ENCODE measurements at places on chromosomes 13 and 19.

GRCh38 chr13:99894105-99894839, 77.3 kb downstream of the ZIC5 start:
- no peak for DNase-seq

DNA sequence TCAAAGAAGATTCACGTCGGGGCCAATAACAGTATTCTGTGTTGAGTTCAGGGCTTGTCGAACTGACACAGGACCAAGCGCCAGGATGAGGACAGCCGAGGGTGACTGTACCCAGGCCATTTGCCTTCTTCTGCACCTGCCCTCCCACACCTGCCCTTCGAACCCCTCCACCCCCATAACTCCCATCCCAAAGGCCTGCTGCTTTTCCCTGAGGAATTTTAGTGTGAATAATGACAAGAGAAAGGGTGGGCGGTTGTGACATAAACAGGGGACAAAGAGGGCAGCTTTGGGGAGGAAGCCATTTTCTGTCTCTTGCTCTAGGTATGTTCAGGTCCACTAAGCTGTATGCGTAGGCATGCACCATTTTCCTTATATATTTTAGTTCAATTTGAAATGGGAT, 26.1 kb downstream of the GJA3 start:
- no peak for DNase-seq

DNA sequence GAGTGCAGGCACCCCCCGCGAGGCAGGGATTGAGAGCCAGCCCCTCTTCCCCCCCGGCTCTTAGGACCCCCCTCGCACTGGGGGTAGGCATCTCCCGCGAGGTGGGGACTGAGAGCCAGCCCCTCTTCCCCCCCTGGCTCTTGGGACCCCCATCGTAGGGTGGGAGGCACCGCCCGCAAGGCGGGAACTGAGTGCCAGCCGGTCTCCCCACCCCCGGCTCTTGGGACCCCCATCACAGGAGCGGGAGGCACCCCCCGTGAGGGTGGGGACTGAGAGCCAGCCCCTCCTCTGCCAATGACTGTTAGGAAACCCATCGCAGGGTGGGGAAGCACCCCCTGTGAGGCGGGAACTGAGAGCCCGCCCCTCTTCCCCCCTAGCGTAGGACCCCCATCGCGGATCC, 363.4 kb upstream of the SPRY2 start:
- DNase-seq: no peak

GRCh38 chr13:59801107-59801880, 362.4 kb downstream of the DIAPH3 start:
- DNase-seq: no peak

- DNase-seq: no peak
Measured at GRCh38 chr13:79913141-79913827, 427.6 kb downstream of the SPRY2 start.

DNA sequence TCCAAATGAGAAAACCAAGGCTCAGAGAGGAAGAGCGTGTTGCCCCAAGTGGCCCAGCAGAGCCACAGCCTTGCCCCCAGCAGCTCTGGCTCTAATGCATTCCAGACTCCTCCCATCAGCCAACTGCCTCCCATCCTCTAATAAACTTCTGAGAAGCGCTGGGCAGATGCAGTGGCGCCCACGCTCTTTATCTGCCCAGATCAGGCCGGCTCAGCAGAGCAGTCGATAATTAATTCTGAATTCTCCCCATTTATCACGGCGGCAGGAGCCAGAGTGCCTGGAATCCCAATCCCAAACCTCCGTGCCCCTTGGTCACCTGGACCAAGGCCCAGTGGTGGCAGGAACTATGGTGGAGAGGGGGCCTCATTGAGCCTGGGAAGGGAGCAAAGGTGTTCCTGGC, 13.9 kb downstream of the TINCR start:
- DNase-seq: no peak

- no peak for DNase-seq
Measured at GRCh38 chr13:51538591-51539179, 45.6 kb upstream of the WDFY2 start.

DNA sequence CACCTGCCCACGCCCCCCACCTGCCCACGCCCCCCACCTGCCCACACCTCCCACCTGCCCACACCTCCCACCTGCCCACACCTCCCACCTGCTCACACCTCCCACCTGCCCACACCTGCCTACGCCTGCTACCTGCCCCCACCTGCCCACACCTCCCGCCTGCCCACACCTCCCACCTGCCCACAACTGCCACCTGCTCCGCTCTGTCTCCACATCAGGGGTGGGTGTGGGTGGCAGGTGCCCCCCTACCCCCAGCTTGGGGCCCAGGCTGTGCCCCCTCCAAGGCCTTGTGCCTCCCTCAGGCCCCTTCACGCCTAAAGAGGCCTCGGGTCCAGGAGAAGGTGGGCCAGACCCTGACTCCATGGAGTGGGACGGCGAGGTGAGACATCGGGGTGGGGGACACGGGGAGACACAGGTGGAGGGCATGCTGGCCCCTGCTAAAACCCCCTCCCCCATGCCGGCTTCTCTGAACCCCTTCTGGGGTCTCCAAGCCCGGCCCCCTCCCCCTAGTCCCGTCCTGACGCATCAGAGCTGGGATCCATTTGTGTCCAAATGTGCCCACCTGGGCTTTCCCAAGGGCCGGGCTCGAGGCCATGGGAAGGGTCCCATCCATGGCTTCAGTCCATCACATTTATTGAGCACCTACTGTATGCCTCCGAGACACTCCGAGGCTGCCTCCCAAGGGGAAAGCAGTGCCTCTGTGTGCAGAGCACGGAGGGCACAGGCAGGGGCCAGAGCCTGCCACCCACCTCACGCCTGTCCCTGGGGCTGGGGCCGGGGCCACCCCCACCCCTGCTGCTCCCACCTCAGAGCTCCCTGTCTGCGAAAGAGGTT, 4.9 kb downstream of the PLK5 start:
- DNase-seq: no peak

DNA sequence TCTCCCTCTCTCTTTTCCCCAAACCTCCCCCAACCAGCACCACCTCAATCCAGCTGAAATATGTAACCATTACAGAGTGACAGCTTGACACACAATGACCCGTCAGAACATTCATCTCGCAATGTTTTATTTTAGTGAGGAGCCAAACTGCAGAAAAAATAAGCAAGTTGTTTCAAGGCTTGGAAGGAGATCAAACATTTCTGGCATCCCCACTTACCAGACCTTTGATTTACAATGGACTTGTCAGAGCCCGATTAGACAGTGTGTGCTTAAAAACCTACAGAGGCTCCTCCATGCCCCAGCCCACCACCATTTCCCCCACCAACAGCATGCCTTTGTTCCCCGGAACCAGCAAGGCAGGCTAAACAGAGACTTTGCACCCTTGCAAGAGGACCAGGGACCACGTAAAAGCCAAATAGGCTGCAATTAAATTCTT, 382.8 kb upstream of the ZNF507 start:
- no peak for DNase-seq

DNA sequence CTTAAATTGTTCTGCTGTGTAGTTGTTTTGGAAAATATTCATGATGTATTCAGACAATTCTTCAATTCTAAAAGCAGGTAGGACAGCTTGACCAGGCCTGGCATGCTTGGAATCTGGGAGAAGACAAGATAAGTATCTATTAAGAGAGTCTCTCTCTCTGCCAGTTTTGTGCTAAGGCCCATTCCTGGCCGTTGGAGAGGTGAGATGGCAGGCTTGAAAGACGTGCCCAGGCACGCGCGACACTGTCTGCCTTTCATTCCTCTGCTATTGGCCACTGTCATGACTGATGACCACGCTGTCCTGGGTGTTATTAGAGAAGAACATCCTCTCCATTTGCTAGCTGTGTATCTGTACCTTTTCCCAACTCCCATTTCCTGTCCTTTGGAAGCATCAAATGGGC, 90.3 kb downstream of the LHFPL6 start:
- DNase-seq: no peak

GRCh38 chr19:3186160-3186688, 494 bp downstream of the NCLN start:
- no peak for DNase-seq

- no peak for DNase-seq
Measured at GRCh38 chr13:65057986-65058385, 2172.2 kb downstream of the PCDH9 start.

DNA sequence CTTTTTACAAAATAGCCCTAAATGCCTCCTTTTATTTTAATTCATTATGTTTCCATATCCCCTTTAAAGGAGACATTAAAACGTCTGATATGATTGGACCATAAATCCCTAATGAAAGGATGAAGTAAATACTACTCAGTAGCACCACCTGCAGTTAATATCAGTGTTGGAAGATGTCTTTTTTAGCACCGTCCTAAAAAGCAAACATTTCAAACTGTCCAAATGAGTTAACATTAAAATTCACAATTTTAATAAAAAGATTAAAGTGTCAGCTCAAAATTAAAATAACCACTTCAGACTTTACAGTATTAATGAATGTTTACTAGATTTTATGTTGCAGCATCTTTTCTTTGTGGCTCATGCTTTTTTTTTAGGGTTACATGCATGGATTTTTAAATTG, 12.3 kb downstream of the ZNF507 start:
- no peak for DNase-seq

DNA sequence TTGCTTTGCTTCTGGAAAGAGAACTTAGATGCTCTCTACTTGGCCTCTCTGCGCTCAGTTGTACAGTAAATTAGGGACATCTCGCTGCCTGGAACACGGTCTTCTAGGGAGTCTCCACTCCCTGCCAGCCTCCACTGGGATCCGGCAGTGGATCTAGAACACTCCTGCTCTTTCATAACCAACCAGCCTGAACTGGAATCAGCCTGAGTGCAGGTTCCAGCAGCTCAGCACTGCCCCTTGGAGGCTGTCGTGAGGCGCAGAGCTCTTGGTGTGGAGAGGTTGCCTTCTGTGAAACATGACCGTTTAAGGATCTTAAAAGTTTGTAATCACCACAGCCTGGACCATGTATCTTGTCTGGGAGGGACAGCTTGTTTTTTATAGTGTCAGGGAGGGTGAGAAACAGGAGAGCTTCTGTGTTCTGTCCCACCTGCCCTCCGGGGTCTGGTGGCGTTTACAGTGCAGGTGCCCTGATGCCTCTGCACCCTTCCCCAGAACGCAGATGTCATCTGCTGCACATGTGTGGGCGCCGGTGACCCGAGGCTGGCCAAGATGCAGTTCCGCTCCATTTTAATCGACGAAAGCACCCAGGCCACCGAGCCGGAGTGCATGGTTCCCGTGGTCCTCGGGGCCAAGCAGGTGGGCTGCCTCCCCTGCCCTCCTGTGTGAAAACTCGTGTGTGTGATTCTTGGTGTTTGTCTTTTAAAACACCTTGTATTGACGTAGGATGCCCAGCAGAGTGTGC, 24.8 kb downstream of the UPF1 start:
- DNase-seq: no peak

- DNase-seq: no peak
Measured at GRCh38 chr13:60933638-60934037, 482.0 kb downstream of the PCDH20 start.

DNA sequence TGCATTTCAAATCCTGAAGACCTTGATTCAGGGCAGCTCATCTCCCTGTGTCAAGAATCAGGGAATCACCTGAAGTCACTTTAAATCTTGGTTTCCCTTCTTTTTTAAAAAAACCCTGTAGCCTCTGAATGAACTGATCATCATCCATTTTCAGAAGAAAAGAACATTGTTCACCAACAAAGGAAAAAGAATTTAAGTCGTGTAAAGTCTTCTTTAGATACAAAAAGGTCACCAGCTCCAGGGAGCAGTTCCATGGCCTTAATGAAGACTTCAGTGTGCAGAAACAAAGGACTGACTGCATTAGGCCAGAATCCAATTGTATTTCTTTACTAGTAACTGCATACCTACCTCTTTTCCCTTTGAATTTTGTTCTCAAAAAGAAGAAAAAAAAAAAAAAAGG, 245.0 kb downstream of the ABCC4 start:
- DNase-seq: no peak

DNA sequence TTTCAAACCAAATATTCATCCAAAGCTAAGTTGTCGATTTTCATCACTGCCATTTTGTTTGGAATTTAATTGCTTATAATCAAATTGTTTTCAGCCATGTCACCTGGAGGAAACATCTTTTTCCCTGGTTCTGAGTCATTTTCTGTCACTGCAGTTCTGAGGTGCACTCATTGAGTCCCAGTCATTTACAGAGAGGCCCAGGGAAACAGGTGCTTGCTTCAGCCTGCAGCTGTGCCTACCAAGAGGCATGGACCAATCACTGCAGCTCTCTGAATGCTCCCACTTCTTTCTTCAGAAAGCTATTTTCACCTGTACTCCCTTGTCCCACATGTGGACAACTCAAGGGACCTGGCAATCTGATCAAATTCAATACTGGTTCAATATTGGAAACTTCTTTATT, 308.1 kb downstream of the COG6 start:
- no peak for DNase-seq

GRCh38 chr19:37899966-37900365, 6.4 kb downstream of the WDR87 start:
- no peak for DNase-seq

DNA sequence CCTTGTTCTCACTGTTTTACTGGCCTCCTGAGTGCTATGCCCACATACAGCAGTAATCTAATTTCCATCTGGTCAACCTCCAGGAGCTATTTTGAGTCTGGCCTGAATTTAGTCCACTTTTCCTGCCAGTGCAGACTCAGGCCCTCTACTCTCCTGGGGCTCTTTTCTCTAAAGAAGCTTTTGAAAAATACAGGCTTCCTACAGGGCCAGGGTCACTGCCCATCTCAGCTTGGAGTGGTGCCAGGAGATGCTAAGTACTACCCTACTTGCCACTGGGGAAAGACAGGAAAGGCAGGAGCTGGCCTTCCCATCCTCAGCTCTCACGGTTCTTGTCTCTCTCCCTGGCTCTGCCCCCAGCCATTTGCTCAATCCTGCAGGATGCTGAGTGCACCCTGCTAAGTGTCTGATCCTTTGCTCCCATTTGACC, 101.7 kb upstream of the SERP2 start:
- no peak for DNase-seq

DNA sequence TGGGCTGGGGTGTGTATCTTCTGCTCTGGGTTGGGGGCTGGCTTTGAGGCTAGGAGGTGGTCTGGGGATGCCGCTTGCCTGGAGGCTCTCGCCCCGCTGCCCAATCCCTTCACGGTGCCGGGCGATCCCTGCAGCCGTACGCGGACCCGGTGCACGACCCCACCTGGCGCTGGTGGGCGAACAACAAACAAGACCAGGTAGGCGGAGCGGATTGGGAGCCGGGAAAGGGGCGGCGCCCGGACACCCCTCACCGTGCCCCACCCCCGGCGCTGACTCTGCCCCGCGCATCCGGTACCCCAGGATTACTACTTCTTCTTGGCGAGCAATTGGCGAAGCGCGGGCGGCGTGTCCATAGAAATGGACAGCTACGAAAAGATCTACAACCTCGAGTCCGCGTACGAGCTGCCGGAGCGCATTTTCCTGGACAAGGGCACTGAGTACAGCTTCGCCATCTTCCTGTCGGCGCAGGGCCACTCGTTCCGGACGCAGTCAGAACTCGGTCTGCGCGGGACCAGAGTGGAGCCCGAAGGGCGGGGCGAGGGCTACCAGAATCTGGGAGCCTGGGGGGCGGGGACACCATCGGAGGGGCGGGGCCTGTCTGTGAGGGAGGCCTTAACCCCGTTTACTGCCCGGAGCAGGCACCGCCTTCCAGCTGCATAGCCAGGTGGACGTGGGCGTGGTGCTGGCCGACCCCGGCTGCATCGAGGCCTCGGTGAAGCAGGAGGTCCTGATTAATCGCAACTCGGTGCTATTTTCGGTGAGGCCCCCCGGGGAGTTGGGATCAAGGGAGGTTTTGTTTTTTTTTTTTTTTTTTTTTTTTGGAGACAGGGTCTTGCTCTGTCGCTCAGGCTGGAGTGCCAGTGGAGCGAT, 12.1 kb upstream of the PSMD8 start:
- DNase-seq: no peak

All from NCI-H2029 treated with DMSO at 0.1 percent for 48 hours (cell line).